ENCODE measurements at places on chromosomes 4 and X.

- no peak for DNase-seq
Observed at GRCh38 chr4:53194727-53195126, 171.1 kb downstream of the SCFD2 start.

DNA sequence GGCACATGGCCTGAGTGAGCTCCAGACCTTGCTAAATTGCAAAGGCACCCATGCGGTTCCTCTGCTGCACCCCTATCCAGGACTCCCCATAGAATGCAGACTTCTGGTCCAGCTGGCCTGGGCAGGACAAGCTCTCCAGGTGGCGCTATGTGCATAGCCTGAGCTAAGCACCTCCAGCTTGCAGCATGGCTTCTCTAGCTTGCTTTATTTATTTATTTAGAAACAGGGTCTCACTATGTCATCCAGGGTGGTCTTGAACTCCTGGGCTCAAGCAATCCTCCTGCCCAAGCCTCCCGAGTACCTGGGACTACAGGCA, 5.5 kb upstream of the WFS1 start:
- DNase-seq = peak; percentile 47

- DNase-seq = no peak
Observed at GRCh38 chr4:175447016-175447415, 365.0 kb downstream of the GPM6A start.

GRCh38 chr4:5823542-5824211, 69.2 kb downstream of the CRMP1 start:
- no peak for DNase-seq

GRCh38 chr4:100246697-100247096, 56.4 kb upstream of the DDIT4L start:
- no peak for DNase-seq

DNA sequence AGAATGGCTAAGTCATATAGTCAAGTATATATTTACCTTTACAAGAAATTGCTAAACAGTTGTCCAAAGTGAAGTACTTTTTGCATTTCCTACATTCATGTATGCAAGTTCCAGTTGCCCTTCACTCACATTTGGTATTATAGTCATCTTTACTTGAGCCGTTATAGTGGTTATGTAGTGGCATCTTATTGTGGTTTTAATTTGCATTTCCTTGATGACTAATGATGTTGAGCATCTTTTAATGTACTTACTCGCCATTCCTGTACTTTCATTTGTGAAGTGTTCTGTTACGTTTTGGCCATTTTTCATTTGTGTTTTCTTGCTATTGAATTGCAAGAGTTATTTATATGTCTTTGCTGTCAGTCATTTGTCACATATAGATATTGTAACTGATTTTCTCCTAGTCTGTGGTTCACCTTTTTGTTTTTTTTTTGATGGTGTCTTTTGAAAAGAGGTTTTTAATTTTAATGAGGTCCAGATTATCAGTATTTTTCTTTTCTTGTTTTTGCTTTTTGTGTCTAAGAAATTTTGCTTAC, 27.6 kb downstream of the ARFIP1 start:
- peak; percentile 21 for DNase-seq

DNA sequence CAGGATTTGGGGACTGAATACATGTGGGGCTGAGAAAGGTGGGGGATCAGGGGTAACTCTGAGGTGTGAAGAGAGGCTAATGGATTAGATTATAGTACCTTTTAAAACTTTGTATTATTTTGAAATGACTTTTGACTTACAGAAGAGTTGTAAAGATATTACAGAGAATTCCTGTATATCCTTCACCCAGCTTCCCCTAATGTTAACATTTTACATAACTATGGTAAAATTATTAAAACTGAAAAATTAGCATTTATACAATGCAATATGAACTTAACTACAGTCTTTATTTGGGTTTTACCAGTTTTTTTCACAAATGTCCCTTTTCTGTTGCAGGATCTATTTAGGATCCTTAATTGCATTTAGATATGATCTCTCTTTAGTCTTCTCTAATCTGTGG, 57.4 kb downstream of the TMEM164 start:
- DNase-seq = no peak

DNA sequence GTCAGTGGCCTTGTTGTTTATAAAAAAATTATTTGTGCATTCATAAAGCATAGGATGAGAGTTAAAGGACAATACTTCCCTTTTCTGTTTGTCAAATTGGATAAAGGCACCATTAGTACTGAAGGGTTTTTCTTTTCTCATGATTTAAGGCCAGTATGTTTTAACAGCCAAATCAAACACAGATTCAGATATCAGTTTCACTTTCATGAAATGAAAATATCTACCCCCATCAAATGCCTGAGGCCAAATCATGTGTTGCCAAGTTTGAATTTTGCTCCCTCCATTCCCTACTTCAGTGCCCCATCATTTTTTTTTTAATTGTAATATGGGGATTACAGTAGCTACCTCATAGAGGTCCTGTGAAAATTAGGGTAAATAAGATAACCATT, 745.9 kb downstream of the RPA4 start:
- no peak for DNase-seq

GRCh38 chrX:100962811-100963210, 6.7 kb upstream of the ARL13A start:
- DNase-seq = no peak

DNA sequence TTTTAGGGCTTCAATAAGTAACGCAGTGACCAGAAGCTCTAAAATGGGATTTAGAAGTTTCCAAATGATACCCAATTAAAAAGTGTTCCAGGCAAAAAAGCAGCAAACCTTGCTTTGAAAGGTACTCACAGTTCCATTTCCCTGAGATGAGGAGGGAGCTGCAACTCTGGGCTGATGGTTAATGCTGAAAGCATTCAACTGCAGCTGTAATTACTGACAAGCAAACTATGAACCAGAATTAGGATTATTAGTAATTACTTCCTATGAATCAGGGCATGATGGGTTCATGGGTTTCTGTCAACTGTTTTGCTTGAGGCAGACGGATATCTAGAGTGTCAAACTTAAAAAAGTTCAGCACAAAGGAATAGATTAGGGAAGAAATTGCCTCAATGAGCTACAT, 357.4 kb downstream of the STIM2 start:
- no peak for DNase-seq

DNA sequence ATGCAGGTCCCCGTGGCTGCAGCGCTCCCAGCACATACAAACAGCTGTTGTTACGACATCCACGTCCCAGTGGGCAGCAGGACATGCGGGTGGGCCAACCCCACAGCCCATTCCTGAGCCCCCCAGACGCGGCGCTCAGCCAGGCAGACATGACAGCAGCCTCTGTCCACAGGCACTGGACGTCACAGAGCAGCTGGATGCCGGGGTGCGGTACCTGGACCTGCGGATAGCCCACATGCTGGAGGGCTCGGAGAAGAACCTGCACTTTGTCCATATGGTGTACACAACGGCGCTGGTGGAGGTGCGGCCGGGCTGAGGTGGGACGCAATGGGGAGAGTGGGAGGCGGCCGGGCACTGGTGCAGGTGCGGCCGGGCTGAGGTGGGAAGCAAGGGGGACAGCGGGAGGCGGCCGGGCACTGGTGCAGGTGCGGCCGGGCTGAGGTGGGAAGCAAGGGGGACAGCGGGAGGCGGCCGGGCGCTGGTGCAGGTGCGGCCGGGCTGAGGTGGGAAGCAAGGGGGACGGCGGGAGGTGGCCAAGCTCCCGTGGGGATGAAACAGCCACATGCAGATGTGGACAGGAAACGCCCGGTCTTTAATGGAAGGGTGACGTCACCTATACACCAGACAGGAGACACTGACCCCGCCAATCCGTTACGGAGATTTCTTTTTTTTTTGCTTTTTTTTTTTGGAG, 9.4 kb downstream of the PLCXD1 start:
- no peak for DNase-seq

- peak; percentile 10 for DNase-seq
Observed at GRCh38 chrX:14497184-14497666, 32.1 kb upstream of the GLRA2 start.

DNA sequence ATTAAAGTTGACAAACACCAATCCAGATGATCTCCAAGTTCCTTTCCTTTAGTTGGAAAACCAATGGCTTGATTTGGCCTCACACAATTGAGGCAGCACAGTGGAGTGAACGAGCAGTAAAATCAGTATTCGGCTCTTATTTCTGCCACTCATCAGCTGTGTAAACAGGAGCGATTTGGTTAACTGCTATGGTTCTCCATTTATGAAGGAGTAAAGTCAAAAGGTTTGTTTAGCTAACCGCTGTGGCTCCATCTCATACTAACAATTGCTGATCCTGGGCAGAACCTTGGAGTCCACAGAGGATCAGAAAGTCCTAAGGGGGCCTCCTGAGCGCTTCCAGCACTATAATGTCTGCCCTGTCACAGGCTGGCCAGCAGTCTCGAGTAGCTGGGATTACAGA, 54.5 kb upstream of the EXOC1L start:
- no peak for DNase-seq

- DNase-seq = no peak
Observed at GRCh38 chr4:147570616-147571015, 46.6 kb upstream of the TMEM184C start.

GRCh38 chrX:3599802-3600430, 113.5 kb downstream of the PRKX start:
- DNase-seq = no peak

- no peak for DNase-seq
Observed at GRCh38 chrX:117002981-117003380, 540.2 kb upstream of the CT83 start.

GRCh38 chrX:148133105-148133725, 152.1 kb downstream of the FMR1NB start:
- peak; percentile 22 for DNase-seq

GRCh38 chrX:119790977-119791436, 423 bp downstream of the RPL39 start:
- peak; percentile 46 for DNase-seq

DNA sequence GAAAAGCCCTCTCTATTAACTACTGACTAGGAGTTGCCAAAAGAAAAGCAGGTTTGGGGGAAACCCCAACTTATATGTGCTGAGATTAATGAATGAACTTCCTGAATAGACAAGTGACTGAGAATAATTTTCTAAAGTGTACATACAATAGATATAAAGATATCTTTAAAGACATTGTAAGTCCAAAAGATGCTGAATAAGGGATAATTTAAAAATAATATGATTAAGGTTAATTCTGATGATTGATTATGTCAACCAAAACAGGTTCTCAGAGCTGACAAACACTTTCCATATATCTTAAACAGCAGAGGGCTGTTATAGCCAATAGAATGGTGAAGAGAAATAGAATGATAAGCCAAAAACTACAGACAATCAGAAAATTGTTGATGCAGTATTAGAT, 28.6 kb downstream of the AGA start:
- DNase-seq = no peak

DNA sequence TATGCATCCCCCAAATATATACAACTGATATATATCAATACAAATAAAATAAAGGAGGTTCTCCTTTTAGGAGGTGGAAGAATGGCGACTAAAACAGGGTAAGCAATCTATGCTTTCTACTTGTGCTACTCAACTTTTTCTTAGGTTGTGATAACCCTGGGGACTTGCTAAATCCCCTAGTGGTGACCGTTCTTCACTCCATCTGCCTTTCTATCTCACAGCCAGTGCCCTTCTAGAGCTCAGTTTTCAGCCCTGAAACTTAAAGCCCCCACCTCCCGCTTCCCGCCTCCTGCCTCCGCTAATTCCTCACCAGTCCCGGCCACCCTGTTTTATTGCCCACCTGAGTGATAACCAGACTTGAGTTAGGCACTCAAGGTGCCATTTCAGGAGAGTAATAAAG, 15.5 kb upstream of the ESX1 start:
- no peak for DNase-seq
